ENCODE measurements at places on chromosomes 5 and 9. TPM values are rescaled to one million over a fixed set of nuclear protein-coding genes. Genes with fewer than 3 reads are reported as not detected.

Gene MAML1
- 12.6 TPM for polyA plus RNA-seq

DNA sequence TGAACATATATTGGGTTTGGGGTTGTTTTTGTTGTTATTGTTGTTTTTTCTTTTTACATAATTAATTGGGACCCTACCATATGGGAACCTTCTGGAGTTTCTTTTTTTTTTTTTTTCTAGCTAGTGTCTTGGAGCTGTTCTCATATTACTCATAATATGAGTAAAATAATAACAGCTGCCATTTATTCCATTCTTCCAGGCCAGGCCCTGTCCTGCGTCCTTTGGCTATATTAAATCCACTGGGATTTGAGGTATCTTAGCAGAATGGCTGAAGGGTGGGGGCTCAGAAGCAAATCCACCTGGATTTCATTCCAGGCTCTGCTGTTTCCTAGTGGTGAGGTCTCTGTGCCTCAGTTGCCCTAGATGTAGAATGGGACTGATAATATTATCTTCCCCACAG is 47.2 kb upstream of the RPL26L1 start:
- DNase-seq: no peak

Gene FYB1
- polyA plus RNA-seq: 5.8 TPM

DNA sequence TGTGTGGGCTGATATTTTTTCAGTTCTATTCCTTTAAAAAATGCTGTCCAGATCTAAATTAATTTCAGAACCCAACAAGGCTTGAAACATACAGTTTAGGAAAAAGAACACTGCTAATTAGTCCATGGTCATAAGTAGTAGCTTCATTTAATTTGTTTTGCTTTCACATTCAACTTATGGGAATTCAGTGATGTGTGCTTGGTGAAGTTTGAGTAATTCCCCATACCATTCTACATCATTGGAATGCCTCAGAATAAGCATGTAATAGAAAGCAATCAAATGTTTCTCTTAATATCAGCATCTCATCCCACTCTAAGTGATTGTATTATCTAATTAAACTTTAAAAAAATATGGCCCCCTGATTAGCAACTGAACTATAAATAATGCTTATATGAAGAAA is 2.7 kb downstream of the CNTLN start:
- no peak for DNase-seq

DNA sequence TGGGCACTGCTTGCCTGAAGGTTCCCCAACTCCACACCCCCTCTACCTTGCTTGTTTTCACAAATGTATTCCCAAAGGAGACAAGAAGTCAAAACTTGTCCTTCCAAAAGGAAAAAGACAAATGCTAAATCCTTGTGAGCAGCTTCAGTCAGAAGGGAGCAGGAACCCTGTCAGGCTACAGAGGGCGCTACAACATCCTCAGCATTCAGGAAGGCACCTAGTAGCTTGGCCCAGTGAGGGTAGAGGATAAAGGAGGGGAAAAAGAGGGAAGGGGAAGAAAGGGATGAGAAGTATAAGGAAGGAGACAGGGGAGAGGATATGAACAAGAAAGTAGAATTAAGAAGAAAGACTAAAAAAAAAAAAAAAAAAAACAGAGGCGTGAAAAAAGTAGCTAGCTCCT is 97.5 kb downstream of the MLLT3 start:
- no peak for DNase-seq

Gene TEX48
- not detected for polyA plus RNA-seq

GRCh38 chr5:113806250-113806649 is 292.8 kb downstream of the YTHDC2 start:
- no peak for DNase-seq

Gene SLC34A1
- not detected for polyA plus RNA-seq

Gene FAM221B
- 0.16 TPM for polyA plus RNA-seq

Gene PCDHGB4
- 0.72 TPM for polyA plus RNA-seq

DNA sequence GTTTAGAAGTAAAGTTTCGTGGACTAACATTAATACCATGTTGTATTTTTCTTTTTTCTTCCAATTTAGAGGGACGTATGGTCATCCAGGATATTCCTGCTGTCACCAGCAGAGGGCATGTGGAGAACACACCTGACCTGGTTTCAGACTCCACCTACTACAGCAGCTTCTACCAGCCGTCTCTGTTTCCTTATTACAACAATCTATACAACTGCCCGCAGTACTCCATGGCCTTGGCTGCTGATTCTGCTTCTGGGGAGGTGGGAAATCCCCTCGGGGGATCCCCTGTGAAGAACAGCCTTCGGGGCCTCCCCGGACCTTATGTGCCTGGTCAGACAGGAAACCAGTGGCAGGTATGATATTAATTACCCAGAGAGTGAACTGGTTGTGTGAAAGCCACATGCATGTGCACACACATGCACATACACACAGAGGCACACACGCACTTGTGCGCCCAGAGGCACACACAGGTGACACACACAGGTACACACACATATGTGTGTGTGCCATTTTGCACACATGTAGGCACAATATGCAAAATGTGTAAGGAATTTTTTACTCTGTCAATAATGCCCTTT is 52.4 kb downstream of the DMRT1 start:
- peak; percentile 69 for DNase-seq

DNA sequence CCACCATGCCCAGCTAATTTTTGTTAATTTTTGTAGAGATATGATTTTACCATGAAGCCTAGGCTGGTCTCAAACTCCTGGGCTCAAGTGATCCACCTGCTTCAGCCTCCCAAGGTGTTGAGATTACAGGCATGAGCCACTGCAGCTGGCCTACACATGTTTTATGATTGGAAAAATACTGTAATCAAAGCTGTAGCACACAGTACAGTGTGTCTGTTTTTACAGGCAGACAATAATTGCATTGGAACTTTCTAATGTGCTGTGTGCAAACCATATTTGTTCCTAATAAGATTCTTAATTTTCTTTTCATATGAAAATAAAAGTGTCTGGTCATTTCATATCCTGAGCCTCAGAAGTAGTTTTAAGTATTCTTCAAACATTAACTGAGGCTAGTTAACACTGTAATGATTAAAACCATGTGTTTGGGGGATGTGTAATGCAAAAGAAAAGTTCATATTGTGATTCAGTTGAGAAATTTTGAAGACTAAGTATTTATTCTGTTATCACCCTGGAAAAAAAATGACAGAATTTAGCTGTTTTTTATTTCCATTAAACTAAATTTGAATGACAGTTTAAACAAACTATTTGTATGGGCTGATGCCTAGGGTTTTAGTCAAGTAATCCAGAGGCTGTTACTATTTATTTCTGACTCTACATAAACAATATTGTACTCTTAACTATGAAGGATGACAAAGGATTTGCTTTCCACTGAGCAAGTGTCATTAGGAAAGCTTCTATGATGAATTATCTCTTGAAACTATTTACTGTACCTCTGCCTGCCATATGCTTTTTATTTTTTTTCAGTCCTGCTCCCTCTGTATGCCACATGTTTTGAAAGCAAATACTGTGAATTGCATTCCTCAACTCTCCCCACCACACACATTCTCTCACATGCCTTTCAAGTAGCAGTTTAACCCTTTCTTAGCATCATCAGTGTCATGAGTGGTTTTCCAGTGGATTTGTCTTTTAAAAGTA is 111.5 kb downstream of the MTREX start:
- DNase-seq: no peak

Gene SOX30
- 0.03 TPM for polyA plus RNA-seq

DNA sequence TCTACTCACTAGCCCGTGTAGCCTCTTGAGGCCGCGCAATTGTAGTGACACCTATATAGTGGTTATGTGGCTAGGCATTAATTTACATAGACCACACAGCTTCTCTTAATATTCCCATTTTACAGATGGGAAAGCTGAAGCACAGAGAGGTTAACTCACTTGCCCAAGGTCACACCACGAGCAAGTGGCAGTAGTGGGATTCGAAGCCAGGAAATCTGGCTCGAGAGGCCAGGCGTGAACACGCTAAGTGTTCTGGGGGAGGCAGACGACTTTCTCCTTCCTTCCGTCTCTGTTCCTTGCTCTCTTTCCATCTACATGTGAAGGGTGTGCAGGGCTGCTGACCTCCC is 49.8 kb upstream of the IER5L start:
- no peak for DNase-seq

DNA sequence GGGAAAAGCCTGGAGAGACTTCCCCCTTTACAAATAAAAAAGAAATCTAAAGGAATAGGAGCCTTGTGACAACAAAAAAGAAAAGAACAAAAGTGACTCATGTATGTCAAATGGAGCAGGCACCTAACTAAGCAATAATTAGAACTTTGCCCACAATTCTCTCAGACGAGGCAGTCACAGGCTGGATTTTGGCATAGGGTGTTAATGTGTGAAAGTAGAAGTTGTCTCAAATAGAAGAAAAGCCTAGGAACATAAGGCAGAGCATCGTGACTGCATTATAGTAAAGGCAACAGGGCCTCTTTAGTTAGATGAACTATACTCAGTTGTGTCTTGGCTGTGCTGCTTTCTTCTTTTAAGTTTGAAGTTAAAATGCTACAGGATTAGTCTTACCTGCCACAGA is 219.9 kb upstream of the TMEM161B start:
- no peak for DNase-seq

Gene C5orf15
- 62.6 TPM for polyA plus RNA-seq

GRCh38 chr5:32520356-32520755 is 65.0 kb upstream of the SUB1 start:
- DNase-seq: no peak

DNA sequence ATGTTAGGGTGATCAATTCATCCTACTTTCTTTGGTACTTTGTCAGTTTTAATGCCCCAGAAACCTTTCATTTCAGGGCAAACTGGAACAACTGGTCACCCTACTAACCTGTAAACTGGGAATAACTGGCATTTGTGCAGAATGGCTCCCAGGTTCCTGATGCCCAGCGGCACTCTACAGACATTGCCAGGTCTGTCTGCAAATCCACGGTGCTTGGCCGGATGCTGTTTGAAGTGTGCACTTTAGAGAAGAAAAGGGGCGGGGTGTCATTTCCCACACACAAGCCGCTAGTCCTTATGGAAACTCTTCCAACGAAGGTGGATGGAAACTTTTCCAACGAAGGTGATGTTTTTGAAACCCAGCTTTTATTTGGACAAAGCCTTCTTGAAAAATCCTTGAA is 49.9 kb upstream of the OTULINL start:
- no peak for DNase-seq

DNA sequence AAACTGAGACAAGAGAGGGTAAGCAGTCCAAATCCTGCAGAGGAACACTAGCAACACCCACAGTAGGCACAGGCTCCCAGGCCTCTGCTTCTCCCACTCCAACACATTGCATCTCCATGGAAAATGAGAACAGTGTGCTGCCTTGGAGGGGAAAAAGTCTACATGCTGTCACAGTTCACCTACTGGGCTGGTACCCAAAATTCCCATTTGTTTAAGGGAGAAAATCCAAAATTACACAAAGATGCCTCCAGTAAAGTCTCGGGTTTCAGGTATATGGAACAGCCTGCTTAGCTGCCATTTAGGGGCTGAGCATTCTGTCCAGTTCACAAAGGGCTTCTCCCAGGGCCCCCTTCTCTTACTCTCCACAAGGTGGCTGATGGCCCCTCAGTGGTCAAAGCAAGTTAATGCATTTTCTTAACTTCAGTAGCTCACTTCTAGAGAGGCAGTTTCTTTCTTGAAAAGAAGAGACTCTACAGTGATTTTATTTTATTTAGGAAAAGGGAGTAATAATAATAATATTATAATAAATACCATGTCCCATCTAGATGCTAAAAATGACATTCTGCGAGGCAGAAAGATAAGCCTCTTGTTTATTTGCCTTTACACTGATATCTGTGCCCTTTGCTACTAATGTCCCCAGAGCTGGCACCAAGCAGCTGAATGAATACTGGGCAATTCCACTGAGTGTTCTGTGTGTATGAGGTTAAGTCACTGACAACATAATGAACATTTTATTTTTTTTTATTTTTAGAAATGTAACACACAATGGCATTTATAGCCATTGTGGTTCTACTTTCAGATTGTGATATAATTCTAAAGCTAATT is 89.4 kb downstream of the RGS7BP start:
- DNase-seq: no peak

- no peak for DNase-seq
Measured at GRCh38 chr5:149298163-149298562, 26.5 kb downstream of the AFAP1L1 start.

GRCh38 chr5:133753856-133754255 is 141.5 kb upstream of the FSTL4 start:
- DNase-seq: no peak

GRCh38 chr5:92904021-92904420 is 677.0 kb downstream of the NR2F1-AS1 start:
- DNase-seq: no peak

GRCh38 chr5:39631958-39632357 is 207.2 kb upstream of the DAB2 start:
- no peak for DNase-seq

Gene IL9
- polyA plus RNA-seq: not detected

DNA sequence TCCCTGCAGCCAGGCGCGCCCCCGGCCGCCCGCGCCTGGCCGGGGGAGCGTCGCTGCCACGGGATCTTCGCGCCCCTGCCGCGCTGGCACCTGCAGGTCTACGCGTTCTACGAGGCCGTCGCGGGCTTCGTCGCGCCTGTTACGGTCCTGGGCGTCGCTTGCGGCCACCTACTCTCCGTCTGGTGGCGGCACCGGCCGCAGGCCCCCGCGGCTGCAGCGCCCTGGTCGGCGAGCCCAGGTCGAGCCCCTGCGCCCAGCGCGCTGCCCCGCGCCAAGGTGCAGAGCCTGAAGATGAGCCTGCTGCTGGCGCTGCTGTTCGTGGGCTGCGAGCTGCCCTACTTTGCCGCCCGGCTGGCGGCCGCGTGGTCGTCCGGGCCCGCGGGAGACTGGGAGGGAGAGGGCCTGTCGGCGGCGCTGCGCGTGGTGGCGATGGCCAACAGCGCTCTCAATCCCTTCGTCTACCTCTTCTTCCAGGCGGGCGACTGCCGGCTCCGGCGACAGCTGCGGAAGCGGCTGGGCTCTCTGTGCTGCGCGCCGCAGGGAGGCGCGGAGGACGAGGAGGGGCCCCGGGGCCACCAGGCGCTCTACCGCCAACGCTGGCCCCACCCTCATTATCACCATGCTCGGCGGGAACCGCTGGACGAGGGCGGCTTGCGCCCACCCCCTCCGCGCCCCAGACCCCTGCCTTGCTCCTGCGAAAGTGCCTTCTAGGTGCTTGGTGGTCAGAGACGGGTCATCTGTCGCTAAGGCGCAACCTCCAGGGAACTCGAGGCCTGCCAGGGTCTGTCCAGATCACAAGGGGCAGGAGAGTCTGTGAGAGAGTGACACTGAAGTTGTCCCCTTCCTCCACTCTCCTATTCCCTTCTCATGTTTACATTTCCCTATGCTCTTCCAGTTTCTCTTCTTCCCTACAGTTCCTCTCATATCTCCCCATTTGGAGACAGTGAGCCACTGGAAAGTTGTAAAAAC is 1.3 kb downstream of the GPR150 start:
- peak; percentile 33 for DNase-seq

DNA sequence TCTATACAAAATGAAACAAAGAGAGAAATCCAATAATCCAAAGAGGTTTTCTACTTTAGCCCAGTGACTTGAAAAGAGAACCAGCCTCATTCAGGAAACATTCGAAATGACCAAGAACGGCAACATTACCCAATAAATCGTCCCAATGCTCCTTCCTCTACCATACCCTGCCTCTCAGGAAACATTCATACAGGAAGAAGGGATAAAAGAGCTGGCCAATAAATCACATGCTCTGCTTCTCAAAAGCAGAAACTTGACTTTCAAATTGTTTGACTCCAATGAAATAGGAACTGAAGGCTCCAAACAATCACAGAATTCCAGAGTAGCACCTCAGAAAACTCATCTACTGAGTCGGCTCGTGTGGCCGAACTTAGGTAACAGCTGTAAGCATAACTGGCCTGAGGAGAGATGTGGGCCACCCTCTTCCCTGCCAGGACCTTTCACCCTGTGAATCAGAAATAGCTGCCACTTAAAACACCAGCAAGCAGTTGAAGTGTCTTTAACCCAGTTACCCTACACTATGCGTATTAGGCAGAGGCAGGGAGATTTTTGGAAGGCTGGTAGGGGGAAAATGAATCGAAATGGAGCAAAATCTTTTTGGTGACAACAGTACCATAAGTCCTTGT is 14.6 kb downstream of the ARL15 start:
- no peak for DNase-seq

Measured in adrenal gland (tissue), 19 donors.